ENCODE measurements at places on chromosomes 1 and 21.

DNA sequence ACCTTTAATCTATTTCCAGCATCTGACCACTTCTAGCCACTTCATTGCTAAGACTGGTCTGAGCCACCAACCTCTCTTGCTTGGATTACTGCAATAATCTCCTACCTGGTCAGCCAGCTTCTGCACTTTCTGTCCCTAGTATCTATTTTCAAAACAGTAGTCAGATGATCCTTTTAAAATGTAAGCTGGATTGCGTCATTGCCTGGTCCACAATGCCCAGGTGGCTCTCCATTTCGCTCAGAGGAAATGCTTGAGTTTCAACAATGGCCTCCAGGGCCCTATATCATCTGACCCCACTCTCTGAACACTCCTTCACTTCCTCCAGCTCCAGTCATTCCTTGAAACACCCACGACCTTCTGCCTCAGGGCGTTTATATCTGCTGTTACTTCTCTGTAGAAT, 2.3 kb downstream of the FYB2 start:
- DNase-seq = no peak

GRCh38 chr1:8701794-8702471, 115.5 kb downstream of the RERE start:
- DNase-seq = no peak

- DNase-seq = no peak
These were observed 113.8 kb downstream of the EPHB2 start for GRCh38 chr1:22824466-22824865.

- DNase-seq = no peak
These were observed 99.9 kb downstream of the CD247 start for GRCh38 chr1:167418391-167418790.

- no peak for DNase-seq
These were observed 92.0 kb upstream of the HAO2 start for GRCh38 chr1:119276558-119276957.

- DNase-seq = no peak
These were observed 163.0 kb downstream of the ZSCAN20 start for GRCh38 chr1:33635336-33636012.

DNA sequence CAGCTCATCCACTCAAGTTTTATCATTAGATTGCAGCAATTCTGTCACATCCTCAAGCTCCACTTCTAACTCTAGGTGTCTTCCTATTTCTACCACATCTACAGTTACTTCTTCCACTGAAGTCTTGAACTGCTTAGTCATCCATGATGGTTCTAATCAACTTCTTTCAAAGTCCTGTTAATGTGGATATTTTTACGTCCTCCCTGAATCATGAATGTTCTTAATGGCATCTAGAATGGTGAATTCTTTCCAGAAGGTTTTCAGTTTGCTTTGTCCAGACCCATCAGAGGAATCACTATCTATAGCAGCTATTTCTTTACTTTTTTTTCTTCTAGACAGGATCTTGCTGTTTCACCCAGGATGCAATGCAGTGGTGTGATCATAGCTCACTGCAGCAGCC, 78.0 kb upstream of the RNPC3 start:
- DNase-seq = no peak

GRCh38 chr1:67723620-67724019, 38.6 kb downstream of the GADD45A start:
- no peak for DNase-seq
